ENCODE measurements at places on chromosomes 11 and 22.

- no peak for DNase-seq
These were observed 88.8 kb upstream of the BARX2 start for GRCh38 chr11:129286813-129287212.

- DNase-seq = no peak
These were observed 174.2 kb upstream of the DDI1 start for GRCh38 chr11:103862094-103862801.

- no peak for DNase-seq
These were observed 913.8 kb upstream of the CHORDC1 start for GRCh38 chr11:91136631-91137030.

DNA sequence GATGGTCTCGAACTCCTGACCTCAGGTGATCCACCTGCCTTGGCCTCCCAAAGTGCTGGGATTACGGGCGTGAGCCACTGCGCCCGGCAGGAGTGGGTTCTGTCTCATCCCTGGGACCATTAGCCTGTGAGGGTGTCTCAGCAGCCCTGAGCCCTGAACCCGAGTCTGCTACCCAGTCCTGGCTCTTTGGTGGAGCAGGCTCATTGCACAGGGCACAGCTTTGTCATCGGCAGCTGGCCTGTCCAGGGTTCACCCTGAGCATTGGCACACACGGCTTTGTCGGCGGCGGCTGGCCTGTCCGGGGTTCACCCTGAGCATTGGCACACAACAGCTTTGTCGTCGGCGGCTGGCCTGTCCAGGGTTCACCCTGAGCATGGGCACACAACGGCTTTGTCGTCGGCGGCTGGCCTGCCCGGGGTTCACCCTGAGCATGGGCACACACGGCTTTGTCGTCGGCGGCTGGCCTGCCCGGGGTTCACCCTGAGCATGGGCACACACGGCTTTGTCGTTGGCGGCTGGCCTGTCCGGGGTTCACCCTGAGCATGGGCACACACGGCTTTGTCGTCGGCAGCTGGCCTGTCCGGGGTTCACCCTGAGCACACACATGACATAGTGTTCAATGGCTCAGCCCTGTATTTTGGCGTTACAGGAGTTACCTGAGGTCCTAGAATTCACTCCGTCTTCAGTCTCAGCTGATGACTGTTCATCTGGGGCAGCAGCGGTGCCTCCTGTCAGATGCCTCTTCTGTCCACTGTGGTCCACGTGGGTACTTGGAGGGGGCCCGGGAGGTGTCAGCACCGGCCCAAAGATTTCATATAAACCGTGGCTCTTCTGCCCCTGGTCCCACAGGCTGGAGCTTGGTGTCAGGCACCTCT is 1082.5 kb downstream of the BRD1 start:
- DNase-seq = no peak

DNA sequence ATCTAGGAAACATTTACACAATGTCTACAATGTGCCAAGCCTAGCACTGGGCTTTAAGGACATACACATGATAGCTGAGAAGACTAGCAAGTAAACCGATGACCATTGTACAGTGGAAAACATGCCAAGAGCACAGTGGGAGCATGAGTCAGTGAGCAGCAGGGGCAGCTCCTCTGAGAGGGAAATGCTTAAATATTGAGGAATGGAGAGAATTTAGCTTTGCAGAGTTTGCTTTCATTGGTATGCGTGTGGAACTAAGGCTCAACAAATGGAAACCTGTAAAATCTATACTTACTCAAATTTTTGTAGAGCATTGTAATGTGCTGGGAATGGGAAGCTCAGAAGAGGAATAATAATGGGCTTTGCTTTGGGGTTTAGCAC is 282.3 kb downstream of the ST3GAL4 start:
- DNase-seq = no peak

DNA sequence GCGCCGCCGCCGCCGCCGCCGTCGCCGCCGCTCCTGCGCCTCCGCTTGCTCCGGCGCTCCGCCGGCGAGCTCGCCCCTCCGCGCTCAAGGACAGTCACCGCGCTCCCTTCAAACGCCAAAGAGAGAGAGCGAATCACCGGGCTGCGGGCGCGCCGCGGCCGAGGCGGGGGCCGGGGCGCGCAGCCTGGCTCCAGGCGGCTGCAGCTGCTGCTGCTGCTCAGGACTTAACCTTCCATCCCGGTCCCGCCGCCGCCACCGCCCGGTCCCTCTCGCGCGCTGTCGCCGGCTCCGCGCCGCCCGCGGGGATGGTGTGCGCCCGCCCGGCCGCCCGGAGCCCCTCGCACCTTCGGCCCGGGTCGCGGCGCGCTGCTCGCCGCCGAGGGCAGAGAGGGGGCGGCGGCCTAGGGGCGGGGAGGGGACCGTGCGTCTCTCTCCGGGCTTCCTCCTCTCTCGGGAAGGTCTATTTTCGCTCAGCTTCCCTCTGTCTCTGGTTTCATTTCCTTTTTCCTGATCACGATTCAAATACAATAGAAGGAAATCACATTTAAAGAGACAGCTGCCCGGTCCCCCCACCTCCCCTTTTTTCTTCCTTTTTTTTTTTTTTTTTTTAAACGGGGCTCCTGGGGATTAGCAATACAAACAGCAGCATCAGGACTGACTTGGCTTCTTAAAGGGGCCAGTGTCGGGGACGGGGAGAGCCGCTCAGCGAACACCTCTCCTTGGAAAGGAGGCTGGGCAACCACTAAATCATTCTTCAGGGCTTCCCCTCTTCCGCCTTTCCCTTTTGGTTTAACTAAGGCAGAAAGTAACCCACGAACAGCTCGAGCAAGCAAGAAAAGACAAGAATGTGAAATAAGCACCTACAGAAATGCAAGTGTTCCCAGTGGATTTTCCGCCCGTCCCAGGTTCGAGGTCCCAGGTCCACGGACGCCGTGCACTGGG is 22.1 kb downstream of the LMO2 start:
- no peak for DNase-seq

GRCh38 chr11:81596704-81597103 is 1137.0 kb downstream of the FAM181B start:
- DNase-seq = no peak

DNA sequence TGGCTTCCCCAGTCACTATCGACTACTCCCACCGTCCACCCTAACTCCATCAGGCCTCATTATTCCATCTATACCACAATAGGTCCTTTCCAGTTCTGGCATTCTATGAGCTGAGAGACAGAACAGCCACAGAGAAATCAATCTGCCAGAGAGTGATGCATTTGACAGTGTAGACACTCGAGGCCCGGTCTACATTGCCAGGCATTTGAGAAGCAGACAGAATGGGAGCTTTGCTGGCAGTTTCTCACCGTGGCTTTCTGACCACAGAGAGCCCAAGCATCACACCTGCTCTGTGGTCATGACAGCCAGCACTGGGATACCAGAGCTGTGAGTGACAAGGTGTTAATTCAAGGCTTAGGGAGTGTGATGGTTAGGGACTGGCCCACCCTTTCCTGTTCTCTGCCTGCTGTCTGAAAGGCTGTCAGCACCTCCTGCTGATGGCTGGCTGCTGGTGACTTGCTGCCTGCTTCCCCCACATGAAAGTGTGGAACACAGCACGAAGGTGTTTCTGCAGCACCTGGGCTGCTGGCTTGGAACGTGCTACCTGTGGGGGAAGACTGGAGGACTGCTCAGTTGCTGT is 137.8 kb downstream of the KIRREL3 start:
- DNase-seq = no peak

DNA sequence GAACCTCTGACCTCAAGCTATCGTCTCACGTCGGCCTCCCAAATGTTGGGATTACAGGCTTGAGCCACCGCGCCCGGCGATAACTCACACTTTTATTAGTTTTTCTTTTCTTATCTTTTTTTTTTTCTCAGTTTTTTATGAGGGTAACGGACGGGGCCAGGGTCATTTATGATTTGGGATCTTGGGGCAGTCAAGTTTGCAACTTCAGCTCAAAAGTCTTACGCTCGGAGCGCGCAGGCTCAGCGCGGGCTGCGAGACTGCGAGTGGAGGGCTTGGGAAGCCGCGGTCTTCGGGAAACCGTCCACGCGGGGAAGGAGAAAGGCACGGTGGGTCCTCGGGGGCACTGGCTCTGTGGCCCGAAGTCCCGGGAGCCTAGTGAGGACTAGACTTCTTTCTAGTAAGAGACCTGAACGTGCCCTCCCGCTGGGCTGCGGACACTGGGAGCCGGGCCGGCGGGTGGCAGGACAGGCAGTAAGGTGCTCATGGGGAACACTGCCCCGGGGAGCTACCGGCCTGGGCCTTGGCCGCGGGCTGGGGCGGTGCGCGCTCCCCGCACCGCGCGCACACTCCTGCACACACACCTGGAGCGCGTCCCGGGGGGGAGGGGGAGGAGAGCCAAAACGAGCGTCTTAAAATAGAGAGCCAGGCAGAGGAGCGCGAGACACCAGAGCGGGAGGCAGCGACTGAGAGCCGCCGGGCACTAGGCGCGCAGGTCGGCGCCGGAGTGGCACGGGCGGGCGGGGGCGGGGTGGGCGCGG is 476 bp upstream of the BARX2 start:
- no peak for DNase-seq

DNA sequence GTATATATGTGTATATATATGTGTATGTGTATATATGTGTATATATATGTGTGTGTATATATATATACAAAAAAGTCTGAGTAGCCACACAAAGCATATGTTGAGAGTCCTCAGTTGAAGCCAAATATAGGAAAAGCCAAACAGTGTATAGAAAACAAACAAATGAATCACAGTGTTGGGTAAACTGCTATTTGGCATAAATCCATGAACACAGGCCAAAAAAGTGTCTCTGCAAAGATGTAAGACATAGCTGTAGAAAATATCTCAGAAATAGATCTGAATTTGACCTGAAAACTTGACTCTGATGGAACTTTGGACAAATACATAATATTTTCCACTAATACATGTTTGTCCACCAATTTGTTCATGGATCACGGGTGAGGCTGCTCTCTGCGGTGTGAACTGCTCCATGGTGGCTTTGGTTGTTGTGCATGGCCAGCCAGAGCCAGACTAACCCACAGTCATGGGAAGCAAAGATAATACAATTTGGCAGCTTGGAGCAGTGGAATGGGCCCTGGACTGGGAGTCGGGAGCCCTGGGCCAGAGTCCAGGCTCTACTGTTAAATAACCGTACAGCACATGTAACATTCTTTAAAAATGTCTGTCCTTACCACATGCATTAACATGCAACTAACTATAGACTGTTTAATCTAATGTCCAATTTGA is 76.9 kb upstream of the EED start:
- DNase-seq = no peak

- DNase-seq = no peak
These were observed 84.4 kb downstream of the DENND5A start for GRCh38 chr11:9180784-9181183.

DNA sequence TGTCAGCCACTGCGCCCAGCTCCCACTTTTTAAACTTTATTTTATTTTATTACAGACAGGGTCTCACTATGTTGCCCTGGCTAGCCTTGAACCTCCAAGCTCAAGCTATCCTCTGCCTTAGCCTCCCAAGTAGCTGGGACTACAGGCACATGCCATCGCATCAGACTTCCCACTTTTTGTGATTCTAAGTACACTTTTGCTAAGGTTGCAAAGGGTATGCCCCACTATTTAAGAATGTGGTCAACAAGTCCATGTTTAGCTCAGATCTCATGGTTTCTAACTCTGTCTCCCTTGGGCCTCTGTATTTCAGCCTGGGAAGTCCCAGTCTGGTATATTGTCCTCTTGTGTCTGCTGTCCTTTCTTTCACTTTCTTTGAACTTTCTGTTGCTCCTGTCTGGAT is 35.3 kb downstream of the EXPH5 start:
- DNase-seq = no peak

GRCh38 chr22:36659762-36660509 is 43.6 kb downstream of the CACNG2 start:
- peak; percentile 30 for DNase-seq

GRCh38 chr11:80837051-80837450 is 1396.2 kb upstream of the TENM4 start:
- no peak for DNase-seq

- no peak for DNase-seq
These were observed 16.3 kb upstream of the CTSD start for GRCh38 chr11:1779806-1780699.

GRCh38 chr11:15936011-15936410 is 420.3 kb downstream of the SOX6 start:
- DNase-seq = no peak

GRCh38 chr22:28978158-28978557 is 83.5 kb downstream of the C22orf31 start:
- DNase-seq = no peak

- no peak for DNase-seq
These were observed 43.8 kb upstream of the BARX2 start for GRCh38 chr11:129331871-129332274.

- no peak for DNase-seq
These were observed 46.0 kb upstream of the ADSL start for GRCh38 chr22:40300316-40300715.

GRCh38 chr22:32862083-32862482 is 60.6 kb downstream of the TIMP3 start:
- no peak for DNase-seq

DNA sequence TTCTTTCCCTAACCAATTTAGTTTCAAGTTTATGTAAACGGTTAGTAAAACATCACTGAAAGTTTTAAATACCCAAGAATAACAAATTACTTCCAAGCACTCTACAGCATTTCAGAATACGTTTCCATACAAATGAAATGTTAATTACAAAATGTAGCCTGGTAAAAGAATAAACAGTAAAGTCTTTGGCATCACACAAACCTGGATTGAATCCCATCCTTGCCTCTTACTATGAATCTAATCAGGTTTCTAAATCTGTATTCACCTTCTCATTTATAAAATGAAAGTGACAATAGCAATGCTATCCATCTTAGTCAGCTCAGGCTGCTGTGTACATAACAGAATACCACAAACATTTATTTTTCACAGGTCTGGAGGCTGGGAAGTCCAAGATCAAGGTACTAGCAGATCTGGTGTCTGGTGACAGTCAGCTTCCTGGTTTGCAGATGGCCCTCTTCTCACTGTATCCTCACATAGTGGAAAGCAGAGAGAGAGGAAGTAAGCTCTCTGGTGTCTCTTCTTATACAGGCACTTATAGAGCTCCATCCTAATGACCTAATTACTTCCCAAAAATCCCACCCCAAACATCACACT is 19.2 kb downstream of the FAM168A start:
- DNase-seq = no peak
